ENCODE measurements at places on chromosomes 2 and 18.

GRCh38 chr2:207502577-207503198 is 27.1 kb upstream of the CREB1 start:
- no peaks in the 10 kb centered on the region for H3K36me3 ChIP-seq
- H3K27ac ChIP-seq = no peak overlapping the region
- no peak for DNase-seq
- no peak overlapping the region for H3K4me3 ChIP-seq

GRCh38 chr2:119818792-119819191 is 59.1 kb downstream of the PTPN4 start:
- no peaks in the 10 kb centered on the region for H3K4me1 ChIP-seq
- no peaks in the 10 kb centered on the region for H3K36me3 ChIP-seq
- H3K27me3 ChIP-seq = no peaks in the 10 kb centered on the region
- DNase-seq = no peak
- no peak overlapping the region for H3K27ac ChIP-seq

GRCh38 chr18:47036927-47037578 is 1.6 kb upstream of the ELOA2 start:
- no peak overlapping the region for H3K27ac ChIP-seq
- H3K36me3 ChIP-seq = no peaks in the 10 kb centered on the region
- no peaks in the 10 kb centered on the region for H3K27me3 ChIP-seq
- H3K4me3 ChIP-seq = no peak overlapping the region
- DNase-seq = no peak

DNA sequence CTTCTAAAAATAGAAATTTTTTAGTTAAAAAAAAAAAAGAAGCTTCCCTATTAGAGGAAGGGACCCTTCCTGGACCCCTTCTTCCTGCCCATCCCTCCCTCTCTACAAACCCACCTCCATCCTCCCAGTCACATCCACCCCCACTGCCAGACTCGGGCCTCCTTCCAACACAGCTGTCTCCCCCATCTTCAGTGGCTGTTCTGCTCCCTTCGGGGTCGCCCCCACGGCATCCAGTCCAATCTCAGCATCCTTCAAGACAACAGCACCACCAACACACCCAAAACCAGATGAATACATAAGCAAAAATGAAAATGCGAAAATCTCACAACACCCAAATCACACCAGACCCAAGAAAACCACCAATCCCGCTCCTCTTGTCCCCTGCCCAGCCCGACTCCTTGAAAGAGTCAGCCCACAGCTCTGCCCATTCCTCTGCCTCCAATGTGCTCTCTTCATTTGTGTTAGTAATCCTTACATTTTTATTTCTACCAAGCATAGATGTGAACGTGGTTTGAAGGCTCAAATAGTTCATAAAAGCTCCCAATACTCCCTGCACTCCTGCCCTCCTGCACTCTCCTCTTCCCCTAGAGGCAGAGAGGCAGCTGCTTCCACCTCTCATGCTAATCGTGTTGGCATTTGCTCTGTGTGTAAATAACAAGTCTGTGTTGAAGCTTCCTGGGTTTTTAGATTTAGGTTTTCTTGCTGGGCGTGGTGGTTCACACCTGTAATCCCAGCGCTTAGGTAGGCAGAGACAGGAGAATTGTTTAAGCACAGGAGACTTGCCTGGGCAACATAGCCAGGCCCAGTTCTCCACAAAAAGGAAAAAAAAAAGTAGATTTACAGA is 37.0 kb downstream of the MAL start:
- DNase-seq = no peak
- H3K4me1 ChIP-seq = no peaks in the 10 kb centered on the region
- no peak overlapping the region for H3K27ac ChIP-seq
- H3K36me3 ChIP-seq = no peaks in the 10 kb centered on the region
- no peaks in the 10 kb centered on the region for H3K27me3 ChIP-seq

- no peak for DNase-seq
- H3K27me3 ChIP-seq = no peaks in the 10 kb centered on the region
- no peak overlapping the region for H3K27ac ChIP-seq
Observed at GRCh38 chr18:70025580-70025979, 77.9 kb upstream of the CD226 start.

- peak; percentile 84 for DNase-seq
- no peaks in the 10 kb centered on the region for H3K27me3 ChIP-seq
- no peaks in the 10 kb centered on the region for H3K36me3 ChIP-seq
- peak overlapping the region; percentile 99 for H3K27ac ChIP-seq
Observed at GRCh38 chr2:84906900-84907714, 1.7 kb downstream of the TMSB10 start.

DNA sequence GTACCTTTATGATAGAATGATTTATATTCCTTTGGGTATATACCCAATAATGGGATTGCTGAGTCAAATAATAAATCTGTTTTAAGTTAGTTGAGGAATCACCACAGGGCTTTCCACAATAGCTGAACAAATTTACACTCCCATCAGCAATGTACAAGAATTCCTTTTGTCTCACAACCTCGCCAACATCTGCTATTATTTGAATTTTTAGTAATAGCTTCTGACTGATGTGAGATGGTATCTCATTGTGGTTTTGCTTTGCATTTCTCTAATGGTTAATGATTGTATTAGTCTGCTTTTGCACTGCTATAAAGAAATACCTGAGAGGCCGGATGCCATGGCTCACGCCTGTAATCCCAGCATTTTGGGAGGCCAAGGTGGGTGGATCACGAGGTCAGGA is 1387.6 kb upstream of the ACVR2A start:
- H3K27ac ChIP-seq = no peak overlapping the region
- no peaks in the 10 kb centered on the region for H3K36me3 ChIP-seq
- no peaks in the 10 kb centered on the region for H3K27me3 ChIP-seq

- H3K27me3 ChIP-seq = no peaks in the 10 kb centered on the region
- peaks cover 8% of the 10 kb centered on the region for H3K4me1 ChIP-seq
- no peaks in the 10 kb centered on the region for H3K36me3 ChIP-seq
- H3K27ac ChIP-seq = peak overlapping the region; percentile 42
- no peak overlapping the region for H3K4me3 ChIP-seq
Observed at GRCh38 chr18:45642238-45642637, 27.0 kb downstream of the SLC14A2 start.

DNA sequence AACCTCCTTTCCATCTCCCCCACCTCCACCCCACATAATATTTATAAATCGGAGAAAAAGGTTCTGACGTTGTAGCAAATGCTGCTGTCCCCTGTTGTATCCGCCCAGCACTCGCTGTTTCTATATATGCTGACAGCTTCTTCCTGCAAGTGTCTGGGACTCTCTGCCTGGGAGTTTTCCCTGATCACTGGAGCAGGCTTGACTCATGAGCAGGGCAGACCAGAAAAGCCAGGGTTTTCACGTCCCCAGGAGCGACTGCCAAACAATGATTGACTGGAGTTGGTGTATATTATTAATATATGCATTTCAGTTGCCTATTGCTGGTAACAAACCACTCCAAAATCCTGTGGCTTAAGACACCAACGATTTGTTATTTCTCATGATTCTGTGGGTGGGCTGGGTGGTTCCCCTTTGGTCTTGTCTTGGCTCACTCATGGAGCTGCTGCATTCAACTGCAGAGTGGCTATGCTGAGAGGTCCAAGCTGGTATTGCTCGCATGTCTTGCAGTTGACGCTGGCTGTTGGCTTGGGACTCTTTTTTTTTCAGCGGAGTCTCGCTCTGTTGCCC is 21.2 kb upstream of the ASXL2 start:
- no peaks in the 10 kb centered on the region for H3K36me3 ChIP-seq
- no peaks in the 10 kb centered on the region for H3K4me1 ChIP-seq
- no peaks in the 10 kb centered on the region for H3K27me3 ChIP-seq
- no peak overlapping the region for H3K4me3 ChIP-seq
- peak; percentile 16 for DNase-seq

GRCh38 chr2:204010628-204011560 is 74.3 kb downstream of the ICOS start:
- H3K4me3 ChIP-seq = no peak overlapping the region
- no peaks in the 10 kb centered on the region for H3K4me1 ChIP-seq
- DNase-seq = no peak
- no peaks in the 10 kb centered on the region for H3K36me3 ChIP-seq
- no peak overlapping the region for H3K27ac ChIP-seq

- no peak overlapping the region for H3K27ac ChIP-seq
- H3K4me3 ChIP-seq = no peak overlapping the region
- H3K4me1 ChIP-seq = no peaks in the 10 kb centered on the region
- no peak for DNase-seq
- no peaks in the 10 kb centered on the region for H3K27me3 ChIP-seq
- H3K36me3 ChIP-seq = peaks cover 29% of the 10 kb centered on the region
Observed at GRCh38 chr2:127342101-127342500, 45.7 kb downstream of the MAP3K2 start.

DNA sequence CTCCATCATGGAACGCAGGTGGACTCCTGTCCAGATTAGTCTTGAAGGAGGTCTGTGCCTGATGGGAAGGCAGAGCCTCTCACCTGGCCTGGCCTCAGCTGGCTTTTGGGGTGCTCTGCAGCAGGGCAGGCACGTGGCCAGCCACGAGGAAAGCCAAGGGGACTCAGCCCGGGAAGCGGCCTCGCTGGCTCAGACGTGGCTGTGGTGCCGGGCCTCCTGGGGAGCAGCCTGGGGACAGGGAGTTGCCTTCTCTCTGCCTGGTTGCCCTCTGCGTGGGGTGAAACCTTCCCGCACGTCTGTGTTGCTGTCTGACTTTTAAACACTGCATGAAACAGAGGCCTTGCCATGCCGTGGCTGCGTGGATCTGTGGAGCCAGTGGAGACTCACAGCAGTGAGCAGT is 45.0 kb downstream of the RTP5 start:
- no peak overlapping the region for H3K4me3 ChIP-seq
- H3K4me1 ChIP-seq = no peaks in the 10 kb centered on the region

DNA sequence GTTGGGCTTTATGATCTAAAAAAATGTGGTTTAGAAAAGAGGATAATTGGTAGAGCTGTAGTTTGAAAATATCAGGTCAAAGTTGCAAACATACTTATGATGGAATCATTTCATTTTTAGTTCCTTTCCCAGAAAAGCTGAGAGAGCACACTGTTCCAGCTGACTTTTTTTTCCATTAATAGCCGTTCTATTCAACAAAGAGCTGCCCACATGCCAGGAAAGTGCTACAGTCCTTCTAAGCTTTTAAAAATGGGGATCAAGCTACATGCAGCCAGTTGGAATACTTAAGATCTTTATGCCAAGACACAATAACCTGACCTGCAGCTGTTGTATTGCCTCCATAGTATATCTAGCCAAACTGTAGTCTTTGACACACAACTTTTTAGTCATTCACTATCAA is 111.5 kb downstream of the GALNT3 start:
- no peaks in the 10 kb centered on the region for H3K36me3 ChIP-seq
- no peak overlapping the region for H3K4me3 ChIP-seq
- H3K27me3 ChIP-seq = no peaks in the 10 kb centered on the region
- no peak for DNase-seq
- H3K27ac ChIP-seq = no peak overlapping the region
- H3K4me1 ChIP-seq = peaks cover 6% of the 10 kb centered on the region

- H3K27ac ChIP-seq = no peak overlapping the region
- H3K27me3 ChIP-seq = no peaks in the 10 kb centered on the region
- DNase-seq = no peak
- no peaks in the 10 kb centered on the region for H3K4me1 ChIP-seq
- no peaks in the 10 kb centered on the region for H3K36me3 ChIP-seq
- H3K4me3 ChIP-seq = no peak overlapping the region
Observed at GRCh38 chr2:13821255-13821880, 811.1 kb upstream of the LRATD1 start.

DNA sequence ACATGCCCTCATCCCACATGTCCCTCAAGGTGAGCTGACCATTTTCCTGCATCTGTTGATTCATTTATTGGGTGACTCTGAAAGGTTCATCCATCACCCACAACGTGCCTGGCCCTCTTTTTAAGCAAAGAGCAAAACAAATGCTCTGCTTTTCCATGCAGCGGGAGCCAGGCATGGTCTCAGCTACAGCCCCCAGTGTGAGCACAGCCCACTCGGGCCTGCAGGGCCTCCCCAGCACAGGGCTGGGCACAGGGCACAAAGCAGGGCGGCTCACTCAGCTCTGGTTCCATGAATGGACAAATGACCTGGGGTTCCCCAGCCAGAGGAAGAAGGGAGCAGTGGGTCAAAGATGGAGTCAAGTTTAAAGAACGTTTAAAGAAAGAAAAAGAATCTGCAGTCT is 24.1 kb upstream of the OTOS start:
- H3K36me3 ChIP-seq = no peaks in the 10 kb centered on the region
- DNase-seq = peak; percentile 34
- peaks cover 7% of the 10 kb centered on the region for H3K27me3 ChIP-seq

DNA sequence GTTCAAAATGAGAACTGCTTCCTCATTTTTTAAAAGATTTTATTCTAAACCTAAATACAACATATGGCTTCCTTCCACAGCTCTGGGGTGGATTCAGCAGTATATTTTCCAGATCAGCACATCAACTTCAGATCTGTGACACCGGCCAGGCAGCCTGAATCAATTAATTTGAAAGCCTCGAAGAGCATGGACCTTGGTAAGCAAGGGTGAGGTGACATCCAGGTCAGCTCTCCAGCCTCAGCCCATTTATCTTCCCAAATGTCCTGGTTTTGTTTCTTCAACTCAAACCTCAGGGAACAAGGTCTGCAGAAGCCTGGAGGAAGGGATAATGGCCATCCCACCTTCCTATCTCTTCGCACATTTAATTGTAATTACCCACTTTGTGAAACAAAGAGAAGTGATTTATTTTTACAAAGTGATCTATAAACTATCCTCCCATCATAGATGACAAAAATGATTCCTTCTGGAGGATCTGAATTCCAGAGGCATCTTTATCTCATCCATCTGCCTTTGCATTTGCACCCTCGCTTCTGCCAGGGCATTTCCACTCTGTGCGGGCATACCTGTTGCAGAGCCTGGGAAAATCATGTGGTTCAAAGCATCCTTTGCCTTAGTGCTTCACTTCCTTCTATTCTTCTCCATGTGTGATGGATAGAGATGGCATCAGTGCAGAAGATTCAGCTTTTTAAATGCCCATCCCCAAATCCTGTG is 489.0 kb upstream of the NRP2 start:
- no peaks in the 10 kb centered on the region for H3K27me3 ChIP-seq
- no peak overlapping the region for H3K4me3 ChIP-seq
- no peak for DNase-seq
- no peak overlapping the region for H3K27ac ChIP-seq
- no peaks in the 10 kb centered on the region for H3K36me3 ChIP-seq

DNA sequence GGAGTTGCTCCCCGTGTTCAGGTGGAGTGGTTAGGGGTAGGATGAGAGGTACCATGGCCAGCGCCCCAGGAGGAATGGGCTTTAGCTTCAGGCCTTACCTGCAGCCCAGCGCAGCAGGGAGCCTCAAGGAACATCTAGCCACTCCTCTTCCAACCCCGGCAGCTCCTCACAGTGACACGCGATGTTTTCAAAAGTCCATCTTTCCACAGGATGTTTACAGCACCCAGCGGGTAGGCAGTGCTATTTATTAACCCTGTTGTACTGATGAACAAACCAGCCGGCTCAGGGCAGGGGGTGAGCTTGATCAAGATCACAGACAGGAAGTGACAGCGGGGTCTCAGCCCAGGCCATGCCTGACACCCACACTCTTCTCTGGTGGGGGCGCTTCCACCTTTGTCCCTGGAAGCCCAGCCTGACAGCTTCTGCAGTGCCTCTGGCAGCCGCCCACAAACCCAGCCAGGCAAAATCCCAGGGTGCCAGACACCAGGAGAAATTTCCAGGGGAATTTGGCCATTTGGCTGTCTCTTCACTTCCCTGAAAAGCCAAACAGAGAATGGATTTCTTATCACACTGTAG is 18.4 kb upstream of the PRLH start:
- H3K27ac ChIP-seq = no peak overlapping the region
- no peak for DNase-seq
- peaks cover 7% of the 10 kb centered on the region for H3K4me1 ChIP-seq
- no peak overlapping the region for H3K4me3 ChIP-seq
- no peaks in the 10 kb centered on the region for H3K27me3 ChIP-seq

All from upper lobe of right lung (tissue), 1 donor.